ENCODE measurements at places on chromosomes 7 and 10.

DNA sequence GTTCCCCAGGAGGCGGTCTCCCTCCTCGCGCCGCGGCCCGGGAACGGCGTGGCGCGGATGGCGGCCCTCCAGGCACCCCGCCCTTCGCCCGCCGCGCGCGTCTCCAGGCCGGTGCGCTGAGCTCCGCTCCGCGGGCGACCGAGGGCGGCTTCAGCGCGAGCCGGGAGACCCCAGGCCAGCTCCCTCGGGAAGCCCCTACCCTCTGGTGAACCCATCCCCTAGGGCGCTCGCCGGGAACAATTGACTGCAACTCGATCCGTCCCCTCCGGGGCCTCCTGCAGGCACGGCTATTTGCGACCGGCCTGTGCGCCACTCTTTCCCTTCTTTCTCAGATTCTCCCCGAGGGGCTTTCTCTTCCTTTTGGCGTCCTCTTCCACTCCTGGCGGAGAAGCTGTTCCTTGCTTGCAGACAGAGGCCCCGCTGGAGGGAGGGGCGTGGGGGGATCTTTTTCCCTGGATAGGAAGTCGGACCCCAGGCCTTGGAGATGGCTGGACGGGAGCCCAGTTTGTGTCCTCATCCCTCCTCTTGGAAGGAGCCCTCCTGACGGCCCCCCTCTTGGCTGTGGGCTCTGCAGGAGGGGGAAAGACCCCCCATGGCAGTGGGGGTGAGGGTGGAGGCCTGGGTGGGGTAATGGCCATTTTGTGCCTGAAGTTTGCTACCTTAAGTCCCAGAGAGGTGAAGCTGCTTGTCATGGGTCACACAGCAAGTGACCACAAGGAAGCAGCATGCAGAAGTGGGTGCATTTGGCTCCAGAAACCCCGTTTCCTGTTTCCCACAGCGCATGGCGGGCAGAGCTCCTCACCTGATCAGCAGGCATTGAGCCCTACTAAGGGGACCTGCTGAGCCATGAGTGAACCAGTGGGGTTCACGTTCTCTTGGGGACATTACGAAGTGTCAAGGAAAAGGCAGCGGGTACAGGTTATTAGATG is 171.2 kb upstream of the TNRC18 start:
- DNase-seq, result no peak

DNA sequence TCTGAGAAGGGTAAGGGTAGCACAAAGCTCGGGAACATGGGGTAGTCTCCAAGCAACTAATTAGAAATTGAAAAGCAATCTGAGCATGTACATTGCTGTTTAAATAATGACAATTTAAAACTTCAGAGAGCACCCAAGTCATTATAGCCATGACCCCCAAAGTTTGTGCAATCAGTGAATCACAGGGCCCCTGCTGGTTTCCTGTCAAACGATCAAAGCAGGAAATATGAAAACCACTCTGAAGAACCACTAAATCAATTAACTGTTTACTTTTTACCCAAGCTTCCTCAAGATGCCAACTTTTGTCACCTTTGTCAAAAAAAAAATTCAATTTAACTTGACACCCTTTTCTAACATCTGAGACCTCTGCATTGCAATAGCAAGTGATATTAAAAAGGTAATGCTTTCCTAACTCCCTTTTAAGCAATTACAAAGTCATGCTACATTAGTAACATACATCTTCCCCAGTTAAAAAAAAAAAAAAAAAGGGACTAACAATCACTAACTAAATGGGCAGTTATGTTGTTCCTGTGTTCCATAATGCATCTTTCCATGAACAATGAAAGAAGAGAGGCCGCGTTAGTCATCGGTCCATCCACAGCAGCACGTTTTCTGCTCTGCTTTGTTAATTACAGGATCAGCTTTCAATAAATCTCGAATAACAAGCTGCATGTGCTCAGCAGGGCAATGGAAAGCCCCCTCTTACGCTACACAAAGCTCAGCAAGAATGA is 80.6 kb downstream of the ETV1 start:
- peak; percentile 42 for DNase-seq

- no peak for DNase-seq
Observed at GRCh38 chr7:81846398-81846797, 76.6 kb upstream of the HGF start.

- DNase-seq, result no peak
Observed at GRCh38 chr7:43010061-43010460, 77.9 kb downstream of the MRPL32 start.

DNA sequence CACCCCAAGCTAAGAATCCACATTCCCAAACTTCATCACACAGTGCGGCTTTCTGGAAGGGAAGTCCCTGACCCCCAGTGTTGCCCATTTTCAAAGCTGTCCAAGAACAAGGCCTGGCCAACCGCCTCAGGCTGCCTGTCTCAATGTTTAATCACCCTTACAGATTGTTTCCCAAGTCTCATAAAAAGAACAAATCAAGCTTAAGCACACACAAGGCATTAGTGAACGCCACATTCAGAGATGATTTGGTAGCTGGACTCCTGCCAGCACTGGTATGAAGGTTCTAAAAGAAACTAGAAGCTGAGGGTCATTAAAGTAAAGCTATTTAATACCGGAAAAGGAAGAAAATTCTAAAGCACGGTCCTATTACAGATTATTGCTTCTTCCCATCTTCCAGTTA is 35.6 kb downstream of the C10orf90 start:
- DNase-seq, result no peak

DNA sequence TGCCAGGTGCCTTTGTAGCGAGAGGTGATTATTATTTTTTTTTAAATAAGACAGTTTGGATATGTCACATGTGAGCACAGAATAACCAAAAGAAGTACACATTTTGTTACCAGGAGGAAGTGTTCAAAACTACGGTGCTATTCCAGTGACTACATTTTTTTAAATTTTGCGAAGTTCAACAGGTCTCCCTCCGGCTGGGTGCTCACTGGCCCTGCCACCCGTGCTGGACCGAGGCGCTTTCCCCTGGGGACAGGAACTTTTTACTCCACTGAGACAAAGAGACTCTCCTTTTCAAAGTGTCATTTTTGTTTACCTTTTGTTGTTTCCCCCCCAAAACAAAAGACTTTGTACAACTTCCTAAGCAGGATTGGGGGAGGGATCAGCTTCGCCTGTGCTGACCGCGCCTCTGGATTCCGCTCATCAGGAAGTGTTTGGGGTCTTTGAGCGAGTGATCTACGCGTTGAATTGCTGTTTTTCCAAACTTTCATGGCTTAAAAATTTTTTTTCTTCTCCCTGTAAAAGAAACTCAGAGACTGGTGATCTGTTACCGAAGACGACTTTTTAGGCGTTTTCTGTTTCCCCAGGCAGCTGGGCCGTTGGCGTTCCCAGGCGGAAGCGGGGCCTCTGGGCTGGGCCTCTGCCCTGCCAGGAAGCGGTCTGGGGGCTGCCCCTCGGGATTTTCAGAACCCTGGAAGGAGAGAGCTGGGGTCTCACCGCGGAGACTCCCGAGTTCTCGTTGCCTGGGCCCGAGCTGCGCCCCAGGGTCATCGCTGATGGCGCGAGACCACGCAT is 7.2 kb downstream of the EN2 start:
- DNase-seq, result no peak

GRCh38 chr10:121567569-121567968 is 30.7 kb downstream of the FGFR2 start:
- DNase-seq, result no peak
